ENCODE measurements at places on chromosomes 1 and 21.

DNA sequence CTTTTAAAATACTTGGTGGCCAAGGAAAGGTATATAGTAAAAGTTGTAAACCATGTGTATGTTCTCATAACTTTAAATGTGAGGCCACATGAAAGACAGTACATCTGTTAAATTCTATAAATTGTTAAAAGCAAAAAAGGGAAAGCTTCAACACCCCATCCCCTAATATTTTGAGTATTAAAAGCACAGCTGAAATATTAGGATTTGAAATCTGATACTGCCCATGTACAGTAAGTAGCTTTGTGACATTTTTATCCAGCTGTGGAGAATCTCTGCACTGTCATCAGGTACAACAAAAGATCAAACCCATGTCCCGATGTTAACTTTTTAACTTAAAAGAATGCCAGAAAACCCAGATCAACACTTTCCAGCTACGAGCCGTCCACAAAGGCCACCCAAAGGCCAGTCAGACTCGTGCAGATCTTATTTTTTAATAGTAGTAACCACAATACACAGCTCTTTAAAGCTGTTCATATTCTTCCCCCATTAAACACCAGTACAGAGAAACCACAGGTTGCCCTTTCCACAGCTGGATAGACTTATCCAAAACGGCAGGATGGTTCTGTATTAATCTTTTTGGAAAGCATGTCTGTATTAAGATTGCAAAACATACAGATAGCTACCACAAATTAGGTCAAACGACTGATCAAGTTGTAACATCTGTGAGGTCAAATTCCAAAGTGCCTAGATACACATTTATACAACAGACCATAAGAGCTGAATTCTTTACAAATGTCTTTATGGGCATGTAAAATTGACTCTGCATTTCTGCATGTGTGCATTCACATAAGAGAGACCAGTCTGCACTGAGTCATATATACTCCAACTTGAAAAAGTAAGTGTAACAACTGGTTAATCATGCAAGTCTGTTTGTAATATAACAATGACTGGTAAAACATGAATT is 5.2 kb downstream of the IRF2BP2 start:
- peaks cover 21% of the 10 kb centered on the region for H3K36me3 ChIP-seq
- DNase-seq, result no peak
- no peaks in the 10 kb centered on the region for H3K27me3 ChIP-seq

DNA sequence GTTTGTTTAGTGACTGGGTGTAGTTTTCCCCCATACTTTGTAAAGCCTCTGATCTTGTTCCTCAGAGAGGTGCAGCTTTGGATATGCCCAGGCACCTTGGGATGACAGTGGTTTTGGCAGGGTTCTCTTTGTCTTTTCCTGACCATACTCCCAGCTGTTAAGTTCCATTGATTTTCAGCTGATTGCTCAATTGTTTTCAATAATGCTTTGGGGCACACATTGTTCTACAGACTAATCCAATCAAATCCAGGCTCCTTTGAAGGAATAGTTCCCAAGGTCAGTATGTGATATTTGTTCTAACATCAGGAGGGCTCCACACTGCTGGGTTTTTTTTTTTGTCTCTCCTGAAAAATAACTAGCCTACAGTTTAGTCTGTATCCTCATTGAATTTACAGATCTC is 24.8 kb downstream of the PPP2R5A start:
- peak overlapping the region; percentile 38 for H3K27ac ChIP-seq
- H3K36me3 ChIP-seq, result no peaks in the 10 kb centered on the region

DNA sequence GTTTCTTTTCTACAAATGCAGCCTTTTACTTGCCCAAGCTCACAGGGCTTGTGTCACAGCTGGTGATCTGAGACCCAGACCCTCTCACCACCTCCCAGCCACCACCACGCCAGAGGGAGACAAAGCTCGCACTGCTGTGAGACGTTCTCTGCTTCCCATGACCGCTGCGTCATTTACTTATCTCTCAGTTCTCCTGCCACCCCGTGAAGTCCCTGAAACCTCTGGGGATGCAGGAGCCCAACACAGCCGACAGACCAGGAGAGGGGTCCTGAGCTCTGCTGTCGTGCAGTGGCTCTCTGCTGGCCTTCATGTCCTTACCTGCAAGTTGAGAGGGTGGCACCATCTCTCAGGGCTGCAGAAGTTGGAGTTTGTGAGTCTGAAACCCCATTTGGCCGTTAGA is 77.7 kb downstream of the SLC16A1 start:
- H3K4me1 ChIP-seq, result no peaks in the 10 kb centered on the region
- H3K36me3 ChIP-seq, result no peaks in the 10 kb centered on the region
- DNase-seq, result no peak

GRCh38 chr1:221097479-221098281 is 218.4 kb downstream of the HLX start:
- H3K36me3 ChIP-seq, result no peaks in the 10 kb centered on the region
- H3K27me3 ChIP-seq, result no peaks in the 10 kb centered on the region
- H3K27ac ChIP-seq, result peak overlapping the region; percentile 91
- H3K4me1 ChIP-seq, result peaks cover 12% of the 10 kb centered on the region

GRCh38 chr1:16043521-16043920 is at the start of gene CLCNKB:
Gene CLCNKB (plus strand): TSS chr1:16043782. CDS start chr1:16044493, 711 bp downstream.
- no peaks in the 10 kb centered on the region for H3K36me3 ChIP-seq
- no peak within 1 kb of the TSS for H3K4me3 ChIP-seq
- H3K4me1 ChIP-seq, result no peaks in the 10 kb centered on the region
- no peak within 1 kb of the TSS for H3K27ac ChIP-seq

- peaks cover 8% of the 10 kb centered on the region for H3K27me3 ChIP-seq
- H3K4me3 ChIP-seq, result no peak overlapping the region
- H3K36me3 ChIP-seq, result no peaks in the 10 kb centered on the region
- no peak for DNase-seq
- H3K4me1 ChIP-seq, result no peaks in the 10 kb centered on the region
- no peak overlapping the region for H3K27ac ChIP-seq
Measured at GRCh38 chr1:211520641-211521040, 28.7 kb upstream of the RD3 start.

DNA sequence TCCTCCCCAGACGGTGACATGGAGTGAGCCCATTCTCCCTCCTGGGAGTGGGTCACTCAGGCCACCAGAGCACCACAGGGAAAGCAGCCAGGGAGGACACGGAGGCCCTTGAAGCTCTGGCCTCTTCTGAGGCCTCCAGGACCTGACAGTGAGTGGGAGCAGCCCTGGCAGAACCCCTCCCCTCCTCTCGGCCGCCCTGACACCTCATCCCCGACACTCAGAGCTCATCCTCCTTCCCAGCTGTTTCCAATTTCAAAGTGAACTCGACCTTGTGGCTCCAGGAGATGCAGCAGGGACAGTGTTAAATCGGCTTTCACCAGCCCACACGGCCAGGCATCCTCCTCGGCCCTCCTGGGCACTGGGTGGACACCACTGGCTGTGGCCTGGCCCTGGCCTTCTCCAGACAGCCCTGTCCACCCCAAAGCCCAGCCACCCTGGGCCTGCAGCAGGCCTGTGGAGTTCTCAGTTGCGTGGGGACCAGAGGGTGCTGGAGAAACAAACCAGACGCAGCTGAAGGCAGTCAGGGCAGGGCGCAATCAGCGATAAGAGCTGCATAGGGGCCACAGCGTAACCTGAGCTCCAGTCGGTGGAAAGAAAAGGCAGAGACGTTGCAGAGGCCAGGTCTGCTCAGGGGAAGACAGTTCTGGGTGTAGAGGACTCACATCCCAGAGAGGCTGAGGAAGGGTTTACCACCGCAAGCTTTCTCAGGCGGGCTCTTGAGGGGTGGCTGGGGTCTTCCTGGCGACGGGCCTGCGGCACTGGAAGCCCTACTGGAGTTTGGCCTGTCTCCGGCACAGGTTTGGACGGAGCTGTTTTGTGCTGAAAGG is 27.1 kb downstream of the FTCD start:
- H3K36me3 ChIP-seq, result peaks cover 34% of the 10 kb centered on the region
- H3K27ac ChIP-seq, result no peak overlapping the region
- no peaks in the 10 kb centered on the region for H3K4me1 ChIP-seq
- H3K4me3 ChIP-seq, result no peak overlapping the region

DNA sequence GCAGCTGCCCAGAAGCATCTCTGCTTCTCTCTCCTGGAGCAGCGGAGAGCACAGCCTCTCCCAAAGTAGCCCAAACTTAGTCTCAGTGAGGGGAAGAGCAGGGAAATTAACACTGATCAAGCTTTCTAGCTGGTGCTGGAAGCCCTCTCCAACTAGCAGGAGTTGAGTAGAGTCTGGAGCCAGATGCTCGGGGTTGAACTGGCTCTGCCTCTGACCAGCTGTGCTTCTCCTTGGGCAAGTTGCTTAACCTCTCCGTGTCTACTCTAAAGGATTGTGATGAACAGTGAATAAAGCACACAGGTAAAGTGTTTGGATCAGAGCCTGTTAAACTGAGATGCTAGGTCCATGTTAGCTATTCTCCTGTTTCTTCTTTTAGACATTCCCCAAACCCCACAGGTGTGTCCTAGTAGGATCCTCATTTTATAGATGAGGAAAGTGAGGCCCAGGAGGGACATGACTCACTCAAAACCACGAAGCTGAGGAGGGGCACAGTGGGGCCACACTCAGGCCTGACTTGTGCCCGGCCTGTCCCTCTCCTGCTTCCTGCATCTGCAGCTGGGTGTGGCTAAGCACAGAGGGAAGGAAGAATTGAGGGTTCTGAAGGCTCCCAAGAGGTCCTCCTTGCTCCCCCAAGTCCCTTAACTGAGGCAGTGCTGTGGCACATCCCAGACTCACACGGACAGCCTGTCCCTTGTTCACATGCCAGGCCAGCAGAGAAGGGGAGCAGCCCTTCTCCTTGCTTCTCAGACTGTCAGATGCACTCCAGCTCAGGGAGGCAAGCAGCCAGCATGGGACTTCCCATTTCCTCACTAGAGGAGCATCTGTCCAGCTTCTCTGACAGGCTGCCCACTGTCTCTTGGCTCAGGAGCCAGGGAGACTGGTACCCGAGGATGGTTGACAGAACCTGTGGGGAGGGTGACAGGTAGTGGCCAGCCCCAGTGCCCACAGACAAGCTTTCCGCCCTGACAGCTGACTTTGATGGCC is 152.0 kb upstream of the IGSF21 start:
- H3K36me3 ChIP-seq, result no peaks in the 10 kb centered on the region
- no peaks in the 10 kb centered on the region for H3K4me1 ChIP-seq
- H3K27ac ChIP-seq, result no peak overlapping the region

GRCh38 chr1:47830641-47831333 is 166.4 kb downstream of the TRABD2B start:
- H3K4me3 ChIP-seq, result no peak overlapping the region
- DNase-seq, result no peak
- no peaks in the 10 kb centered on the region for H3K36me3 ChIP-seq
- H3K27me3 ChIP-seq, result no peaks in the 10 kb centered on the region
- no peaks in the 10 kb centered on the region for H3K4me1 ChIP-seq
